Adipocyte (in vitro differentiated cells): ENCODE measurements at places on chromosomes 5 and 9.

GRCh38 chr9:99760421-99760820 is 61.3 kb upstream of the NR4A3 start:
- no peak for DNase-seq

DNA sequence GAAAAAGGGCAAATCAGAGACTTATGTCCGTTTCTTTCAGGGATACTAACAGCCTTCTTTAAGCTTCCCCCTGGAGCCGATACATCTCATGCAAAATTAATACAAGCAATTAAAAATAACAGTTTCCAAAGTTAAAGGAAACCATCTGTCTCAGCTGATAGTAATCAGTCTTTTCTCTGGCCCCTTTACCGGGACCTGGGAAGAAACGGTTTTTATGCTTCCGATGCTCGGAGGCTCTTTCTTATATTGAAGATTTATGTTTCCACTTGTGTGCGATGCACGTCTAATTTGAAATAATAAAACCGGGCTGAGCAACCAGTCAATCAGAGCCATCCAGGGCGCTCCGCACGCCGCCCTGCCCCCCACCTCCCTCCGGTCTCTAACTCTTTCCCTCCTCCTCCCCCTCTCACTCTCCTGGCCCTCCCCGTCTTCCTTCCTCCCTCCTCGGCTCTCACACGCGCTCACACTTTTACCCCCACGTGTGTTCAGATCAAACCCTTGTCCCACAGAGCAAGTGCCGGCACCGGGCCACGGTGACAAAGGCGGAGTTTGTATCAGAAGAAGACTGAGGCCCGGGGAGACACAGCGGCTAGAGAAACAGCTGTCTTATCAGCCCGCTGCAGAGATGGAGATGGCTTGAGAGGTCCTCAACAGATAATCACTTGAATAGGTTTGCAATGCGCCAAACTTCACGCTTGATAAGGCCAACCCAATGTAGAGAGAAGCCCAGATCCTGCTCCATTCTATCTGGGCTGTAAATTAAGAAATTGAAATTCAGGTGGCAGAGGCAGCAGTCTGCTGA is 5.1 kb upstream of the ELAVL2 start:
- DNase-seq: no peak

DNA sequence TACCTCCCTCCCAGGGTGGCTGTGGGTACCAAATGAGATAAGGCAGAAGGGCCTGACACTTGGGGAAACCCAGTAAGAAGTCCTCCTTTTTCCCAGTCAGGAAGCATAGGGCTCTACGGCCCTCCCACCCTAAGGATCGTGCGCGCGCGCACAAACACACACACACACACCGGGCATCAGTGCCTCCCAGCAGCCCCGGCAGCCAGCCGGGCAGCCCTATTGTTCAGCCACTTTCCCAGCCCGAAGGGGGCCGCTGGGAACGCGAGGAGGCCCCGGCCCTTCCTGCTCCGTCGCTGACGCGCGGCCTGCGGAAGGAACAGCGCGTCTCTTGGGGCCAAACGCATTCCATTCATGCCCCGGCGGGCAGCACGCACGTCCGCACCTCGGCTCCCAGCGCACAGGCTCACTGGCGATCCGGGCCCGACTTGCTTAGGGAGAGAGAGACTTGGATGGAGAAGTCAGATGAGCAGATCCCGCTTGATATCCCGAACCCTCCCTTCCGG is 22.6 kb downstream of the DUSP1 start:
- no peak for DNase-seq

DNA sequence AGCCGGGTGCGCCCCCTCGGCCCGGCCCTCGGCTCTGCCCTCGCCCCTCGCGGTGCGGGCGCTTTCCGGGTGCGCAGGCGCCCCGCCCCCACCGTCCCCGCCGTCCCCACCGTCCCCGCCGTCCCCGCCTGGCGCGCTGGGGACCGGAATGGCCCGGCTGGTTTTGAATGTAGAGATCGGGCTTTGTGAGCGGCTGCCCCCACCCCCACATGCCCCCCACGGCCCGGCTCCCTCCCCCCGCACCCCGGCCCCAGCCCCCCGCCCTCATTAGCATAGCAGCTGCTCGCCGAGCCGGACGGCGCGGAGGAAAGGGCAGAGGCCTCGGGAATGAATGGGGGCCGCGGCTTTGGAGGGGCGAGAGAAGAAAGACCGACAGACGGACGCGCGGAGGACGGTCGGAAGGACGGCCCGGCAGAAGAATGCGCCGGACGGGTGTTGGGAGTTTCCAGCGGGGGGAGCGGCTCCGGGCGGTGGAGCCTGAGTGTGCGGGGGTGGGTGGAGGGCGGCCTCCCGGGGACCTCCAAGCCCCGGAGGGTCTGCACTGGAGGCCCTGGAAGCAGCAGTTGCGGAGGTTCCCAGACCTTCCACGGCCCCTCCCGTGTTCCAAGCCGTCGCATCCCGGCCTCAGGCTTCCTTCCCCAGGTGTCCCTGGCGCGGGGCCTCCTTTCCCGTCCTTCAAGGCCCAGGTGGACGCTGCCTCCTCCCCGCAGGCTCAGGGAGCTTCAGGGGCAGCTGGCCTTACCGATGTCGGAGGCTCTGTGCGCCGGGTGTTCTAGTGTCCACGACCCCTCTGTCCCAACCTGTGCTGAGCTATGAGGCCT is 6.0 kb downstream of the NRARP start:
- no peak for DNase-seq

- no peak for DNase-seq
Measured at GRCh38 chr9:131781069-131781468, 41.2 kb upstream of the RAPGEF1 start.

- peak; percentile 59 for DNase-seq
Measured at GRCh38 chr9:76441551-76442322, 17.2 kb upstream of the GCNT1 start.
